ENCODE measurements at places on chromosomes 11 and 22. TPM values are rescaled to one million over a fixed set of nuclear protein-coding genes. Genes with fewer than 3 reads are reported as not detected.
A peak's percentile ranks its signal among the peaks of the same experiment; 100 is the strongest.

The BRSK2 gene
- total RNA-seq: 0.19 TPM

The EXPH5 gene
- total RNA-seq: 1.7 TPM

The IL17REL gene
- total RNA-seq: not detected

The ANKK1 gene
- total RNA-seq: 0.43 TPM

The NLRP6 gene
- 26.2 TPM for total RNA-seq

The TRIM48 gene
- not detected for total RNA-seq

The TRIM6 gene
- total RNA-seq: not detected

The UBASH3B gene
- 16.7 TPM for total RNA-seq

The CBLIF gene
- not detected for total RNA-seq

The CBY1 gene
- 7.6 TPM for total RNA-seq

The CCDC87 gene
- 0.53 TPM for total RNA-seq

The DGCR6 gene
- total RNA-seq: 18.6 TPM

The VPREB1 gene
- not detected for total RNA-seq

DNA sequence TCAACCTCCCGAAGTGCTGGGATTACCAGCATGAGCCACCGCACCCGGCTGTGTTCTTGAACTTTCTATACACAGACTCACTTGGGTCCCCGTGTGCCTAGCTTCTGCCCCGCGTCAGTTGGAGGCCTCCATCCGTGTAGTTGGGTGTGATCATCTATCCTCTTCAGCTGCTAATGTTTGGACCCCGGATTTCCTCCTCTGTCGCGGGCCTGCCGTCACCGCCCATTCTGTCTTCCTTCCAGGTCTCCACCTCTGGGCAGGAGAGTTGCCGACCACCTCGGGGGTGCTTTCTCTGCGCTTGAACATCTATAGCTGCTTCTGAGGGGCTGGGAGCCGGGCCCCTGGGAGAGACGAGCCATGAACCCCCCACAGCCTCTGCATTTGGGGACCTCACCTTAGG lies 5.5 kb downstream of the CDC42EP1 start:
- DNase-seq: no peak

DNA sequence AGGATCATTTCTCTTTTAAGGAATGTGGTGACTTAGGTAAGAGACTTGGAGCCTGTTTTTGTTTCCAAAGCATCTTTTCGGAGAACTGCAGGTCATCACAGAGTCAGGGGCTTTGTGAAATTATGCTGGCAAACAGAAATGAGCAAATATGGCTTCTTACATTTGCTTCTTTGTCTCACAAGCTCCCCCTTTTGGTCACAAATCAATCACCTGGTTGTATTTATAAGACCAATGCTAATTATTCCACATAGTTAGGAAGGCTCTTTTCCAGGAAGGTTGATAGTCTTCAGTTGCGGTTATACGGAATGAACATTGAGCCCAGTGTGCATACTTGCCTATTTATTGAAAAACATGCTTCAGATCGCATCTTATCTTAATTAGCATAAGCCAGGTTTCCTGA lies 34.6 kb upstream of the CEP126 start:
- no peak for DNase-seq

- DNase-seq: no peak
Measured at GRCh38 chr11:104830080-104830479, 68.2 kb downstream of the CASP12 start.

GRCh38 chr22:43670513-43670912 lies 141.6 kb downstream of the EFCAB6 start:
- DNase-seq: no peak

DNA sequence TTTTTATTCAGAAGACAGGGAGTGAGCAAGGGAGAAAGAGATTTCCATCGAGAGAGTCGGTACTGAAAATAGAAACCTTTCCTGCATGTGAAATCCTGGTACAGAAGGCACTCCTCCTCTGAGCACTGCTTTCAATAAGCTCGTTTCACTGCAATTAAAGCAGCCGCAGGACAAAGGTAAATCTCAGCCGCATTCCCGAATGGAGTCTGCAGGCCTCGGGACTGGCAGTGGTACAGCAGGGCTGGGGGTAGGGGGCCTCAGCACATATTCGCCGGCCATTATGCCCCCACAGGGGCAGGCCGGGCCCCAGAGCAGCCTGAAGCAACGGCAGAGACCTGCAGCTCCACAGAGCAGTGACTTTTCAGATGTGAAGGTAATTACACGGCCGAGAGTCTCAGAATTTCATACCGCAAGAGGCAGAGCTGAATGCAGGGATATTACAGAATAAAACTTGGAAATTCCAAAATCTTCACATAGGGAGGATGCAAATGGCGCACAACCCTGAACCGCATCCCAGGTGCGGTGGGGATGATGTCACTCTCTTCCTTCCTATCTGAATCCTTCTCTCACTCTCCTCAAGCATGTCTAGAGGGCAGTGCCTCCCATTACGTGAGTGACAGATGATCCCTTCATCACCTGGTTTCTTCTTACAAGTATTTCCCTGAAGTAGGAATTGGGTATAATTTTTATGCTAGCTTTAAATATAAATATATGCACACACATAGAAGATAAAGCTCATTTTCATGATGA lies 622.1 kb downstream of the OPCML start:
- DNase-seq: no peak

GRCh38 chr11:28026634-28027290 lies 81.2 kb downstream of the KIF18A start:
- DNase-seq: no peak

GRCh38 chr22:32866953-32867352 lies 65.4 kb downstream of the TIMP3 start:
- DNase-seq: no peak

GRCh38 chr11:105610871-105611571 lies 1.1 kb downstream of the GRIA4 start:
- DNase-seq: no peak

DNA sequence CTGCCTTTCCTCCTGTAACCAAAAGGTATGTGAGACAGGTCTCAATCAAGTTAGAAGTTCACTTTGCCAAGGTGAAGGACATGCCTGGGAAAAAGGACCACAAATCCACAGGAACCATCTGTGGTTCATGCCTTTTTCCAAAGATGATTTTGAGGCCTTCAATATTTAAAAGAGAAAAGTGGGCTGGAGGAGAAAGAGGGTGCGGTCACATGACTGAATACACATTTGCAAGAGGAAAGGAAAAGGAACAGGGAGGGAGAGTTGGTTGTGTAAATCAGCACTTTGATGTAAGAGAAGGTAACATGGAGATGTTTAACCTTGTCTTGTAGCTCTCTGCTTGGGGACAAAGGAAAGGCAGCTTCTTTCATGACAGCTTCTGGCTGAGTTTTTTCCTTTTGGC lies 21.2 kb downstream of the MOV10L1 start:
- DNase-seq: no peak

DNA sequence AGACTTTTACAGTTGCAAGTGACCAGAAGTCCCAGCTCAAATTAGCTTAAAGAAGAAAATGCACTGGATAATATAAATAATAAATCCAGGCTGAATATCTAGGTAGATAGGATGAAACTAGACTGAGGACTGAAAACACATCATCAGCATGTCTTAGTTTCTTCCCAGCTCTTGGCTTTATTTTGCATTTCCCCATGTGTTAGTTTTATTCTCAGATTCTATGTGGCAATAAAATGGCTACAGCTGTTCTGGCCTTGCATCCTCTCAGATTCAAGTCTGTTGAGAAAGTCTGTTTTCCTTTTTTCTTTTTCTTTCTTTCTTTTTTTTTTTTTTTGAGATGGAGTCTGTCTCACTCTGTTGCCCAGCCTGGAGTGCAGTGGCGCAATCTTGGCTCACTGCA lies 22.6 kb upstream of the CAT start:
- DNase-seq: no peak

DNA sequence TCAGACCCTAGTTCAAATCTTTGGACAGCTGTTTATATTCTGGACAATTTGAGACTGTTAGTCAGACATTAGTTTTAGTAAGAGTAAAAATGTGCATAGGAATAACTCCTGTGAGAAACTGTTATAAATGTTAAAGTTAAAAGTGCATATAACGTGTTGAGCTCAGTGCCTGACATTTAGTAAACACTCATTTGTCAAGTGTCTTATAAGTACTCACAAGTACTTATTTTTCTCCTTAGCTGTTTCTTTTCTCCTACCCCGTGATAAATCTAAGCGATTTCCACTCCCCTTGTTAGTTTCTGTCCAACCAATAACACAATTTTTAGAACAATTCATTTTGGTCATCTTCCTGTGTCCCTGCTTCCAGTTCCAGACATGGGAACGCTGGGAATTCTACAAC lies 59.3 kb downstream of the LRRC4C start:
- no peak for DNase-seq

DNA sequence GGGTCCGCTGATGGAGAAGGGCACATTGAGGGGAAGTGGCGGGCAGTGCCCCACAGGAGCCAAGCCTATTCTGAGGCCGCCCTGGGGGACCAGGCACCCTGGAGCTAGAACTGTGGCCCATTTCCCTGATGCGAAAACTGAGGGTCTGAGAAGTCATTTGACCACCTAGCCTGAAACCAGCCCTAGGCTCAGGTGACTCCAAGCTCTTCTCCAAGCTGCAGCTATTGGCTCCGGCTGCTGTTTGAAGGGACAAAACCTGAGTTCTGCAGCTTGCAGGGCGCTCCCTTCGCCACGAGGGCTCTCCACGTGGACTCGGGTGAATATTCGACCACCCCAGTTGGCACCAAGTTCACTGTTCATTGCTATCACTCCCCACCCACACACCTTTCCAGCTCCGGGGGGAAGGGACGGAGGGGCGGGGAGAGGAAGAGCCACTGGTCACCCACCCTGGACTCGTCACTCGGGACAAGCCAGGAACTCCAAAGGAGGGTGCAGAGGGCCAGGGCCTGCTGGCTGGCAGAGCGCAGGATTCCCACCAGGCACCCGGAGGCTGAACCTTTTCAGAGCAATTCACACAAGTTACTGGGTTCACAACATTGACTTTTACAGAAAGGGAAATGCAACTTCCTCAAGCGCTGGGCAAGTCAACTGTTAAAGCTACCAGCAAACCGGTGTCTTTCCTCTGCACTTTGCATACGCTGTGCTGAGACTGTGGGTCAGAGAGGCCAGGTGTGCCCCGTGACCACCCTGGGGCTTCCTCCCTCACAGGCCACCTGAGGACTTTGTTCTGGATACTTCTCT lies 1.1 kb upstream of the RAC2 start:
- DNase-seq: peak; percentile 49

GRCh38 chr22:47736186-47737034 lies 974.0 kb downstream of the TBC1D22A start:
- no peak for DNase-seq

GRCh38 chr22:49517211-49517610 lies 310.5 kb downstream of the BRD1 start:
- DNase-seq: no peak

DNA sequence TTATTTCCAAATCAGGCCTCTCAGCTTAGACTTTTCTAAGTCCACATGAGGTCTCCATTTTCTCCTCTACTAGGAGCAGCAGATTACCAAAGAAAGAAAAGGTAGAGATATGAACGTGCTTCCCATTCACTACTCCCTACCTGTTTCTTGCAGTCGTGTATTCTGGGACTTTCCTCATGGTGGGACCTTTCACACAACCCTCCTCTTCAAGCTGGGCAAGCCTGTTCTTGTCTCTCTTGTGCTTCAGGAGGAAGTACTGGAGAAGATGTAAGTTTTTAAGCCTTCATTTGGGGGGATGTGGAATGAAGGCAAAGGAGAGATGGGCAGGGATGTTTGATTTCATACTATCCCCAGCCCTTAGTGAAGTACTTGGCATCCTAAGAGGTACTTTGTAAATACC lies 128.8 kb upstream of the SESN3 start:
- no peak for DNase-seq

- no peak for DNase-seq
Measured at GRCh38 chr11:130798280-130798679, 118.0 kb downstream of the SNX19 start.

DNA sequence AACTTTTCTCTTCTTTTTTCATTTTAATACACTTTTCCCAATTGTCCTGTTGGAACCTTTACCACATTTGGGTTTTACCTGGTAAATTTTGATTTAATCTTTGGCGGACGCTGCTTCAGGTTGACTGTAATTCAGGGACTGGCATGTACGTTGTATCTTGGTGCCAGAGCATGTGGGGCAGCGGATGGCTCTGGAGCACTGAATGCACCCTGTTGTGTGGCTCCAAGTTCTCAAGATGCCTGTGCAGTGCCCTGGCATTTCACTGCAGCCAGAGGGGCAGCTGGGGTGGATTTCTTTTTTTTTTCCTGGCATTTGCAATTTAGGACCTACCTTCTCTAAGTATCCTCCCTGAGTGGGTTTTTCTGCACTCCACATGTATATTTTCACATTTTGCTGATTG lies 242.2 kb downstream of the BLID start:
- no peak for DNase-seq

- DNase-seq: no peak
Measured at GRCh38 chr11:132904607-132905006, 627.7 kb downstream of the OPCML start.

DNA sequence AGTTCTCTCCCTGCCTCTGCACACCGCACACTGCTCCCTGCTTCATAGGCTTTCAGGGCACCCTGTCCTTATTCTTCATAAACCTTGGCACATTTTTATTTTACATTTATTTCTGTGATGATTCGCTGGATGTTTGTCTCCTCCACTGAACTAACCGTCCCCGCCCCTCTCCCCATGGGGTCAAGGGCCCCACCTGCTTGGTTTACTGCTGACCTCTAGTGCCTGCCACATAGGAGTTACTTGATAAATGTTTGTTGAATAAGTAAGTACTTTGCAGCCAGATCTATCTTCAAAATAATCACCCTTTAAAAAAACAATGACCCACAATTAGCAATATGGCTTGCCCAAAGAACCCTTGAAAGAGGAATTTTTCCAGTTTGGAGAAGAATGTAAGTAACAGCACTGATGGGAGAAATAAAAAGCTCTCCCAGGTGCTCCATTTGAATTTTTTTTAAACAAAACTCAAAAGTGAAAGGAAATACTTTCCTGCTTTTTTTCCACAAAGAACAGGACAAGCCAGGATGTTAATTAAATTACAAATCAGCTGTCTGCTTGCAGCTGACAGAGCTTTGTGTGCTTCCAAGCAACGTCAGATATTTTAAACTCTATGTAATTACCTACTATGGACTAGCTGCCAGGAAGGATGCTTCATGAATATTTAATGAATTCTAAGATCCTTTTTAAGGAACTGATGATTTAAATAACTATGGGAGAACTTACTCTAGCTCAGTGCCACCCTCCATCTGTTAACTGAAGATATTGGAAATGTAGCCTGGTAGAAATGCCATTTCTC lies 1083.6 kb downstream of the DLG2 start:
- no peak for DNase-seq

GRCh38 chr22:30742291-30743256 lies 47.9 kb downstream of the OSBP2 start:
- no peak for DNase-seq

GRCh38 chr22:19843857-19844376 lies 10.8 kb downstream of the GNB1L start:
- no peak for DNase-seq

Measured in CD8-positive, alpha-beta T cell (primary cell).